Fibroblast of the aortic adventitia (primary cell): ENCODE measurements at places on chromosomes 1 and 21. TPM values are rescaled to one million over a fixed set of nuclear protein-coding genes. Genes with fewer than 3 reads are reported as not detected.

Gene REN
- not detected in 2 replicates for total RNA-seq

Gene S100A1
- 0.54 and 2.9 TPM in 2 replicates for total RNA-seq

Gene FAM229A
- 1.6 and 1.7 TPM in 2 replicates for total RNA-seq

Gene NOS1AP
- total RNA-seq = 0.18 TPM in 1 of 2 replicates, not detected in the other

Gene MATN1
- 0.18 and 0.25 TPM in 2 replicates for total RNA-seq

Gene MX2
- 3.8 and 4.2 TPM in 2 replicates for total RNA-seq

Gene EXTL1
- total RNA-seq = 0.18 and 0.74 TPM in 2 replicates

Gene THEM5
- total RNA-seq = not detected in 2 replicates

Gene CRNN
- not detected in 2 replicates for total RNA-seq

Gene KCNA2
- total RNA-seq = not detected in 2 replicates

Gene USP33
- 71.9 and 93.5 TPM in 2 replicates for total RNA-seq

DNA sequence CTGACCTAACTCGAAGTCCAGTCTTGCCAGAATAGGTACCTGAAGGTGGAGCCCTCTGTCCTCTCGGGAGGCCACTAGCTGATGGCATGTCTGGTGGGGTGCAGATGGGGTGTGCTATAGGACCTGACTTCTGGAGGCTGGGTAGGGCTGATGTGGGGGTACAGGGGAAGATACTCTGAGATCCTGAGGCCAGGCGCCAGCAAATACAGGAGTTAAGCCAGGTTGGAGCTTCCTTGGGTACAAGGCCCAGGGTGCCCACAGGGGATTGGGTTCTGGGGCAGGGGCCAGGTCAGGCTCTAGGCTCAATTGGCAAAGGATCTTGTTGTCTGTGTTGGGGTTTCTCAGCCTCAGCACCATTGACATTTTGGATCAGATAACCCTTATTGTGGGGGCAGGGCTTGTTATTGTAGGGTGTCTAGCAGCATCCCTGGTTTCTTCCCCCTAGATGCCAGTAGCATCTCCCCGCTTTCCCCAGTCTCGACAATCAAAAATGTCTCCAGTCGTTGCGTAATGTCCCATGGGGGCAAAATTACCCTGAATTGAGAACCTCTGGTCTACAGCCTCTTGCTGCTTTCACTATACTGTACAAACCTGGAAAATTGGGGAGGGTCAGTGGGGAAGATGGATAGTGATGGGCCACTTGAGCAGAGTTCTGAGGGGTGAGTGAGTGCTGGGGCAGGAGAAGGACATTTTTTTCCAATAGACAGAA, 9.2 kb downstream of the PTPRF start:
- no peak for DNase-seq

- DNase-seq = peak; percentile 73
Measured at GRCh38 chr1:70143048-70143659, 62.2 kb downstream of the LRRC40 start.

DNA sequence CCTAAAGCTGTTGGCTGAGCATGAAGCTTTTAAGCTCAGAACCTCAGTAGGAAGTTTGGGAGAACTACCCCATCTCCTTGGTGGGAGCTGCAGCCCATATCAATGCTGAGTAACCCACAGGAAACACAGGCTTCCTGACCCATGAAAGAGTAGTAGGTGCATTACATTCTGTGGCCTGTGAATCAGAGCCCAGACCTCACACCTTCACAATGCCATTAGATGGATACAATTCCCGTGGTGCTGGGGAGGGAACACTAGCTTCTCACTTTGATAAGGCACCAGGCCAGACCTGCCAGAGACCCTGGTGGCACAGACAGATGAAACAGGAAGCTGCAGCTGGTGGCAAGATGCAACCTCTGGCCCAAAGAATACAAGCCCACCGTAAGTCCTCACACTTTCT, 308.8 kb downstream of the NPHP4 start:
- no peak for DNase-seq

DNA sequence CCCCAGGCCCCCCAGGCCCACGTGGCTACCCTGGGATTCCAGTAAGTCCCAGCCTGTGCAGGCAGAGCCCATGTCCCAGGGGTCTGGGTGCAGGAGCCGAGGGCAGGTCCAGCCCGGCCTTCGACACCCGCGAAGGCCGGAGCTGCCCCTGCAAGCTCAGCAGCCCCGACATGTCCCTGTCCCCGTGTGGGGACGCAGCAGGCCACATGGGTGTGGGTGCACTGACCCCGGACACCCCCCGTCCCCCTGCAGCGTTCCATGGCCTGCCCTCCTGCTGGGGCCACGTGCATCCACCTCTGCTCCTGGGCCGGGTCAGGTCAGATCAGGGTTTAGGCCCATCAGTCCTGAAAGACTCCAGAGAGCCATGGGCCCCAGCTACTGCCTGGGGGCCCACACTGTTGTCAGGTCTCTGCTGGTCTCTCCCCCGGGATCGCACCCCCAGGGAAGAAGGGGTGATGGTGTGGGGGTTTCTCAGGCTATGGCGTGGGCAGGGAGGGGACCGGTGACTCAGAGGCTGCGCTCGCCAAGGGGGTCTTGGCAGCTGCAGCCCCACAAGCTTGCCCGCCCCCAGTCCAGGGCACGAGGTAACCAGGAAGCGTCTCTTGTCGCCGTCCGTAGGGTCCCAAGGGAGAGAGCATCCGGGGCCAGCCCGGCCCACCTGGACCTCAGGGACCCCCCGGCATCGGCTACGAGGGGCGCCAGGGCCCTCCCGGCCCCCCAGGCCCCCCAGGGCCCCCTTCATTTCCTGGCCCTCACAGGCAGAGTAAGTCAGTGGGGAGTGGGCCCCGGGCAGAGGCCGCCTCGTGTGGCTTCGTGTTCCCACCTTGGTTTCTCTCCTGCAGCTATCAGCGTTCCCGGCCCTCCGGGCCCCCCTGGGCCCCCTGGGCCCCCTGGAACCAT, 37.5 kb downstream of the SLC19A1 start:
- no peak for DNase-seq

- no peak for DNase-seq
Measured at GRCh38 chr1:195376190-195376589, 1232.0 kb downstream of the KCNT2 start.

DNA sequence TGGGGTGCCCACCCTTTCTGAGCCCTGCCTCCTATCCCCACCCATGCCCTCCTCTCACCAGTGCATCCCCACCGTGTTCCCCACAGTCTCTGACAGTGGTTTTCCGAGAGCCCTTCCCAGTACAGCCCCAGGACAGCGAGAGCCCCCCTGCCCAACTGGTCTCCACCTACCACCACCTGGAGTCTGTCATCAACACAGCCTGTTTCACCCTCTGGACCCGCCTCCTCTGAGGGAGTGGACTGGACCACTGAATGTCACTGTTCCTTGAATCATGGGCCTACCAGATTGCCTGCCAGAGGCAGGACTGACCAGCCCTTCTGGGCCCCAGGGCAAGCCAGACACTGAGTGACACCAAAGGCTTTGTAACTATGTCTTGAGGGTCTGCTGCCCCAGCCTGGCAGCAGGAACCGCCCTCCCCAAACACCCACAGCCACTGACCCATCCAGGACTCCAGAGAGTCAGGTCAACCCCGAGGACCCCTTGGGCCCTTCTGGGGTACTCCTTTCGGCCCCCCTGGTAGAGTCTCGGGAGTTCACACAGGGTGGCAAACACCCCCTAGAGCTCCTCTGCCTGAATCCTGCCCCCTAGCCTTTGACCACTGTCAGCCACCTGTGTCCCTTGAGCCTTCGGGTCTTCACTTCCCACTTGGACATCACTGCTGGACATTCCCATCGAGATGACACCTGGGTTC, 3.3 kb downstream of the HYI start:
- DNase-seq = no peak

DNA sequence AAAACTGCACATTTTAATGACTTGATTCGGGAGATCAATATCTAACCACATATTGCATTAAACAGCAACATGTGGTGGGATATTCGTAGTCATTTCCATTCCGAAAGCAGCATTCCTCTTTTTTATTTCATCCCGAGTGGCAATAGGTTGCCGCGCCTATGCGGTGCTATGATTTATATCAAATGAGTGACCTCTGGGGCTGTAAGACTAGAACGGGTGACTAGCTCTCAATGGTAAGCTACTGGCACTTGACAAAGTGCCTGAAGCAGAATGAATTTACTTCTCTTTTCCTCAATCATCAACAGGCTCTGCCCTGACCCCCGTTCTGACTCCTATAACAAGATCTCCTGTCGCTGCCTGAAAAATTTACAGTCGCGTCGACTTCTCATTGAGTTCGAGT, 162.3 kb downstream of the ZNF281 start:
- DNase-seq = no peak

- DNase-seq = no peak
Measured at GRCh38 chr1:163240705-163241104, 38.0 kb upstream of the RGS5 start.

- DNase-seq = no peak
Measured at GRCh38 chr1:3752400-3752945, at the start of gene CCDC27. CCDC27 (plus strand) TSS chr1:3752450; CDS start chr1:3752482, 32 bp downstream.

- DNase-seq = peak; percentile 70
Measured at GRCh38 chr1:113684153-113684541, 75.1 kb downstream of the PHTF1 start.

GRCh38 chr1:164256456-164256855, 302.5 kb upstream of the PBX1 start:
- no peak for DNase-seq

GRCh38 chr1:28416509-28417194, 47.1 kb downstream of the PHACTR4 start:
- DNase-seq = peak; percentile 31

DNA sequence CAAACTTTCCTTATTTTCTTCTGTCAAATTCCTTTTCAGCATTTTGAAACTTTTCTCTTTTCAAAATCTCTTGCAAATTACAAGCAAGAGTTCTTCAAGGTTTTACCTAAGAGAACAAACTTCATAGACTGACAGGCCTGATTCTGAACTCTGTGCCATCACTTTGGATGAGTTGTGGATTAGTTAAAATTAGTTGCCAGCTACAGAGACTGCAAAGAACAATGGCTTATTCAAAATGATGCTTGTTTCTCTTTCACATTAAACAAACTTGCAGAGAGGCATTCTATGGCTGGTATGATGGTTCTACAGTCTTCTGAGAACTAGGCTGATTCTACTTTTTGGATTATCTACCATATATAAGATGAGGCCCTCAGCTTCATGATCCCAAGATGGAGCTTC, 3.8 kb downstream of the LRRC8B start:
- no peak for DNase-seq

DNA sequence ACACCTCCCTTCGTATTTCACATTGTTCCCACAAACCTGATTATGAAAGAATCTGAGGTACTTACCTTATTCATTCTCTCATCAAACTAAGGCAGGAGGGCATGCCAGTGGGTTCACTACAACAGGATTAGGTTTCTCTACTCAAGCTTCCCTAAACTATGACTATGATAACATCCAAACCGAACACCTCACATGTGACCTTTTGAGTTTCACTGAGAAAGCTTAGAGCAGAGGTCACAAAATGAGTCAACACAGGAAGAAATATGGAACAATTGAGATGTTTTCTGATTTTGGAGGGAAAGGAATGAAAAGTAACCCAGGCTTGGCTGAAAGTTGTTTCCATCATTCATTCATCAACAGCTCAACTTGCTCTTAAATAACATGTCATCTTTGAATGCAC, 24.1 kb downstream of the UBR4 start:
- DNase-seq = no peak

GRCh38 chr1:101253976-101254674, 17.3 kb downstream of the S1PR1 start:
- DNase-seq = peak; percentile 83

GRCh38 chr1:117599286-117600221, 6.3 kb upstream of the TENT5C start:
- no peak for DNase-seq

GRCh38 chr1:209038316-209038715, 545.2 kb upstream of the CAMK1G start:
- DNase-seq = no peak

DNA sequence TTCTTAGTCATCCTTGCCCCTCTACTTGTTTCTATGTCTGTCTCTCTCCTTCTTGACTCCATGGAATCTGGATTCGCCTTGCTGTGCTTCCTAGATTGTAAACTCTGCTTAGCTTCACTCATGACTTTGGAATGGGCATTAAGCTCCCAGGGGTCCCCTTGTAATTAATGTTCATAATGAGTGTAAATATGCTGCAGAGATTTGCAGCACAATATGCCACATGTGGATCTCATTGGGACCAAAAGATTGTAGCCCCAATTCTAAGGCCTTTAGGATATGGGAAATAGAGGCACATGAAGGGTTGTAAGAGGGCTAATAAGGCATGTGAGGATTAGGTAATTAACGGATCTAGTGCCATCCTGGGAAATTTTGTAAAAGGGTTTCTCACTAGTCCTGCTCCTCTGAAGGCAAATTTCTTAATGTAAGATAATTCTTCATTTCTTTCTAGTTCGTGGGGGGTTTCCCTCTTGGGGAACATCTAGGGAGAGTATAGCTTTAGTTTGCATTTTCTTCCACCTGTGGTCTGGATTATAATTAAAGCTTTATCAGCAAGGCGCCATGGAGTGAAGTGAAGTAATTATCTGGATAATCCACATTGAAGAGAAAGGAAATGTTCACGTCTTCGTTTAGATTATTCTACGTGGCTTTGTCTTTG, 659.2 kb upstream of the PLXNA2 start:
- DNase-seq = no peak

DNA sequence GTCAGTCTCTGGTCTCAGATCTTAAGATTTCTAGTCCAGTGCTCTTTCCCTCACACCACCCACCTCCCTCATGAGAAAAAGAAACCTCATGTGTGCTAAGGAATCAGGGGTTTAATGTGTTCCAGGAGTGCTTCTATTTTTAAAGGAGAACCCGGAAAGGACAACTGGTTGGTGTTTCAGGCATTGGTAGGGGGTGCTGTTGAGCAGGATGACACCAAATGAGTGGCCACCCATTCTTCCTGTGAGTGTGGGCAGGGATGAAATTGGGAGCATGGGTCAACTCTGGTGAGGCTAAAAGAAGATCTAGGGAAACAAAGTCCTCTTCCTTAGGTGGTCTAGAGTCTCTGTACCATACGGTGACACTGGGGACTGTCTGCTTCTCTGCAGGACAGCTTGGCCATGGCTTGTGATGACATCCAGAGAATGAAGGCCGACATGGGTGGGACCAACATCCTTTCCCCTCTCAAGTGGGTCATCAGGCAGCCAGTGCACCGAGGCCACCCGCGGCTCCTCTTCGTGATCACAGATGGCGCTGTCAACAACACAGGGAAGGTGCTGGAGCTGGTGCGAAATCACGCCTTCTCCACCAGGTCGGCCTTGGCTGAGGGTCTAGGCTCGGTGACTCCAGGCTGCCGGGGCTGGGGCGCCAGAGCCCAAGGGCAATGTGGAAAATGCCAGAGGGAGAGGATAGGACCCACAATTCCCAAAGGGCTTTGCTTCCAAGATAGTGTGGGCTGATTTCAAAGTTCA, 39.3 kb downstream of the VWA5B1 start:
- DNase-seq = no peak
